ENCODE measurements at places on chromosomes 6 and 20.
A peak's percentile ranks its signal among the peaks of the same experiment; 100 is the strongest.

DNA sequence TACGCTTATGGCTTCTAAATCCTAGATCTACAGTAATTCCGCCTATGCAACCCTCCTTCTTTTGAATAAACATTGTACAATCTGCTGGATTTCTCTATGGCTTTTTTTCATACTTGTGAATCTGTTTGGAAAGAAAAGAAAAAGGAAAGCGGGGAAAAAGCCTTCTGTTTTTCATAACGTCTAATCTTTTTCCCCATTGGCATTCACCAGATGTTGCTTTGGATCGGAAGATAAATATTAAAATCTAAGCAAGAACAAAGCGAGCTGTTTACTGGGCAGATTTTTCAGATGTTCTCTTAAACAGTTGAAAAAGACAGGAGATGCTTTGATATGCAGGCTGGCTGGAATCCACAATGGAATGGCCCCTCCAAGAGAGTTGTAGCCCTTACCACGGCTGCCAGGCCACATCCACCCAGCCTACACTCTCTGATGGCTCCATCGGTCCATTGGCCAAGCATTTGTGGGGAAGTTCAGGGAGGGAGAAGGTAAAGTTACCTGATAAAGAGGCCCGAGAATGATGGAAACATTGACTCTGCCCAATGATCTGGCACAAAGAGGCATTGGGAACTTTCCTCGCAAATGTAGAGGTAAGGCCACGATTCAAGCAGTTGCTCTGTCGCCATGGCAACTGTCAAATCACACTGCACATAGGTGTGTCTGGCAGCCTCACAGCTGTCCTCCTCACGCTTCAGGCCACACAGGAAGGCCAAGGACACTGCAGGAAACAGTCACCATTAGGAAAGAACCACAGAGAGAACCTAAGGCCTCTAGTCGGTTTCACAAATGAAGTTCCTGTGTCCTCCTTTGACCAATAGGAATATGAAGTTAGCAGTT, 70.3 kb downstream of the PKHD1 start:
- DNase-seq: no peak

DNA sequence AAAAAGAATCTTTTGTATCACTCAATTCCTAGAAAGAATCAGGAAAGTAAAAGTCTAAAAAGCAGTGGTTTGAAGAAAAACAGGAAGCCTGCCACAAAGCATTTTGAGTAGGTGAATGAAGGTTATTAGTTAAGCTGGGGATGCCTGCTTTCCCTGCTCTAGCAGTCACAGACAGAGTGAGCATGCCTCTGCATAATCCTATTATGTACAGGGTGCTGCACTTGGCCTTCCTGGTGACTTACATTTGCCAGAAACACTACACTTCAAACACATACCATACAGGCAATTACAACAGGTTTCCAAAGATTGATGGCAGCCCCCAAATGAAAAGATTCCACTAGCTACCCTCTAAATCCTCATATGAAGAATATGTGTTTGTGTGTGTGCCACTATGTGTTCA, 130.8 kb downstream of the TPBG start:
- DNase-seq: no peak

- peak; percentile 28 for DNase-seq
These were observed 100.7 kb upstream of the STMND1 start for GRCh38 chr6:17001188-17001587.

GRCh38 chr20:59789686-59790085, 143.8 kb downstream of the SYCP2 start:
- DNase-seq: no peak

- DNase-seq: peak; percentile 18
These were observed 37.4 kb downstream of the GNAS start for GRCh38 chr20:58889798-58890517.

GRCh38 chr6:139828751-139829519, 454.5 kb upstream of the CITED2 start:
- DNase-seq: no peak

- DNase-seq: no peak
These were observed 93.3 kb downstream of the KCNQ5 start for GRCh38 chr6:72715119-72715518.

- DNase-seq: peak; percentile 49
These were observed 291.0 kb upstream of the PLCB4 start for GRCh38 chr20:8777911-8778310.

DNA sequence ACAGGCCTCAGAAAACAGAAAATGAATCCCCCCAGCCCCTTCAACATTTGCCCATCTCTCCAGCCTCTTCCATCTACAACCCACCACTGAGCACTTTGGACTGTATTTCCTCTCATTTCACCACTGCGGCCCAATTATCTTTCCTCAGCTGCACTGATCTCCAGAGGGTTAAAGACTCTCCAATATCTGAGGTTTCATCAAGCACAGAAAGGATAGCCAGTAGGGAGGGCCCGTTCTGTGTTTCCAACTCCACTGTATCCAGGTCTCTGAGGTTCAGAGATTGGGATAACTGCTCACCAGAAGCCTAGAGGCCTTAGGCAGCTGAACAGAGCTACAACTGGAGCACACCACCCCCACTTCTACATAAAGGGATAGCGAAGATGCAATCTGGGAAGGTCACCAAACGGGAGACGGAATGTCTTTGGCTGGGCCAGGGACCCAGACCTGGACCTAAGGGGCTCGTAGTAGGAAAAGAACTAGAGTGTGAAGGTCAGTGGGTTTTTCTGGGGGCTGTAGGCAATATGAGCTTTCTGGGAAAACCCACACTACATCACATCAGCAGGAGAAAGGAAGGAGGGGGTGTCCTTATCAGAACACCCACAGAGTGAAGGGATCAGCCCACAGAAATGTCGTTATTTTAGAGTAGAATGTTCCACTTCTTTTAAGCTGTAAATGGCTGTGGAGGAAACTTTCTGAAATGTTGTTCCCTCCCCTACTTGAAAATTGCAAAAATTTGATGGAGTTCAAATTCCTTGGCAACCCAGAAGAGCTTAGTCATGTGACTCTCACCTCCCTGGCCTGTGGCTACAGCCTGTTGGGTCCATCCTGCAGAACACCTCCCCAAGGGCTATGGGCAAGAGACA, 7.3 kb downstream of the KCNK5 start:
- no peak for DNase-seq

DNA sequence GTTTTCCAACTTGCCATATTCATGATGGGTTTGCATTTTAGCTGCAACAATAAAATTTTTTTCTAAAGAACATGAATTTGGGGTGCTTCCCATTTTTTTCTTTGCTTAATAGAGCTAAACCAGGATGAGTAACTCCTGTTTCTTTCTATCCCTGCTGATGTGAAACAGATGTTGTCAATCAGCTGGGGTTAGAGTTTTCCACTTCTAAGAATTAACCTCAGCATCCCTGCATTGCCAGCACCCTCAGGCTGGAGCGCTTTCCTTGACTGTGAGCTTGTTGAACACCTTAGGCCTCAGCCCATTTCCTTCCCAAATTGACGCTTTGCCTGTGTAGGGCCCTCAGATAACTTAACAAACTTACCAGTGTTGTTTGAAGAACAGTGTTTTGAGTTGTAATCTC, 74.5 kb downstream of the PTPN1 start:
- DNase-seq: no peak

- peak; percentile 68 for DNase-seq
These were observed 4.5 kb downstream of the HIVEP2 start for GRCh38 chr6:142940487-142940886.

DNA sequence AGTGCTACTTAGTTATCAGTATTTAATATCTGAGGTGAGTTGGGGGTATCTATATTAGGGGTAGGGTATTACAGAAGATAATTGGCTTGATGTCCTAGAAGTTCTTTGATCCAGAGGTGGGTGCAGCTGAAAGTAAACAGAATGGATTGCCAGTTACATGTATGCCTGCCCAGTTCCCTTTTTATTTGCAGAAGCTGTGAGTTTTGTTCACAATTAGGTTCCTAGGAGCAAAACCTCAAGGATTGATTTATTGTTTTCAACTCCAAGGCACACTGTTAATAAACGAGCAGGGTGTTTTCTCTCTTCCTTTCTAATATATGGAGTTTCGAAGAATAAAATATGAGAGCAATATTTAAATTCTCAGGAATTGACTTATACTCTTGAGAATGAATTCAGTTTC, 129.0 kb downstream of the SULF2 start:
- no peak for DNase-seq

GRCh38 chr6:29769336-29769735, 46.1 kb downstream of the HLA-F start:
- no peak for DNase-seq

DNA sequence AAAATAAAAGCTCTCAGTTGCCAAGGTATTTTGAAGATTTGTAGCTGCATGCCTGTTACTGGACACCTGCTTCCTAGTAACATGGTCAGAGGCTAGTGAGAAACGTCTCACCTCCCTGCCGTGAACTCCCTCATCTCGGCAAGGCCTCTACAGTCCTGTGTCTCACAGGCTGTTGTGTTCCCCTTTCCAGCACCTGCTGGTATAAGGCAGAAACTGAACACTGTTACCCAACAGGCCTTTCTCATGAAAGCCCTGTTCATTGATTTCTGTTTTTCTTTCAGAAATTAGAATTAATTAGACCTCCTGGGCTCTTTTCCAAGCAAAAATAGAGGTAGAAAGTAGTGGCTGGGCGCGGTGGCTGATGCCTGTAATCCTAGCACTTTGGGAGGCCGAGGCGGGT, 17.6 kb upstream of the SRSF3 start:
- DNase-seq: no peak

DNA sequence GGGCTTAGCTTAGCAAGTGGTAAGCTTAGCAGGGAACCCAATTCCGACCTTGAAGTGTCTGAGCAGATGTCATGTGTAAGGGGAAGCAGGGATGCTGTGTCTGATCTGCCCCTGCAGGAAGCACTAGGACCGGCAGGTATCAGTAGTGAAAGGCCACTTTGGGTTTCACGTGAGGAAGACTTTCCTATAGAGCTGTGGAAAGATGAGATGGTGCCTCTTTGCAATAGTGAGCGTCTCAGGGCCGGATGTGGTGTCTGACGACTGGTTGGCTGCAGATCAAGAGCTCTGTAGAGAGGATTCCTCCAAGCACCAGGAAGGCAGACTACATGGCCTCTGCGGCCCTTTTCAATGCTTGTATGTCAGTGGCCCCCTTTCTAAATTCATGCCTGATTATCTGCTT, 98.3 kb downstream of the TIAM2 start:
- DNase-seq: no peak

- peak; percentile 67 for DNase-seq
These were observed 96.9 kb downstream of the FAM120B start for GRCh38 chr6:170403451-170403850.

GRCh38 chr6:152648105-152648504, 10.9 kb upstream of the SYNE1 start:
- DNase-seq: no peak

DNA sequence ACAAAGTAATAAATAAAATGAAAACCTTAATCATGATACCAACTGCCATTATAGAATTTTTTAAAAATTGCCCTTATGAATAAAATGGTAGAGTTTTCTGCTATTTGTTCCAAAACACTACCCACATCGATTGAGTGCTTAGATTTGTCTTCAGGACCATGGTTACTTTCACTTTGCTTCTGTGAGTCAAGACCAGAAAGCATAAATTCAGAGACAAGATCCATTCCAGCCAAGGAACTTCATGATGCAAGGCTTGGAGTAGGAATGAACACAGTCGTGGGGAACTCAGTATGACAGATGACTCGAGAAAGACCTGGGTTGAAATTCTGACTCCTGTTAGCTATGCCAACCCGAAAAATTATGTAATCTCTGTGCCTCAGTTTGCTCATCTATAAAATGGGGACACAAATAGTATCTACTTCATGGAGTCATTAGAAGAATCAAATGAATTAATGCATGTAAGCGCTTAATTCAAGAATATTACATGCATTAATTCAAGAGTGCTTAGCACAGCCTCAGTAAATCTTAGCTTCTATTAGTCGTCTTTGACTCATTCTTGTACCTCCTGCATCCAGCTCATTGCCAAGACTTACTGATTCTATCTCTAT, 72.5 kb upstream of the MYLIP start:
- peak; percentile 22 for DNase-seq

DNA sequence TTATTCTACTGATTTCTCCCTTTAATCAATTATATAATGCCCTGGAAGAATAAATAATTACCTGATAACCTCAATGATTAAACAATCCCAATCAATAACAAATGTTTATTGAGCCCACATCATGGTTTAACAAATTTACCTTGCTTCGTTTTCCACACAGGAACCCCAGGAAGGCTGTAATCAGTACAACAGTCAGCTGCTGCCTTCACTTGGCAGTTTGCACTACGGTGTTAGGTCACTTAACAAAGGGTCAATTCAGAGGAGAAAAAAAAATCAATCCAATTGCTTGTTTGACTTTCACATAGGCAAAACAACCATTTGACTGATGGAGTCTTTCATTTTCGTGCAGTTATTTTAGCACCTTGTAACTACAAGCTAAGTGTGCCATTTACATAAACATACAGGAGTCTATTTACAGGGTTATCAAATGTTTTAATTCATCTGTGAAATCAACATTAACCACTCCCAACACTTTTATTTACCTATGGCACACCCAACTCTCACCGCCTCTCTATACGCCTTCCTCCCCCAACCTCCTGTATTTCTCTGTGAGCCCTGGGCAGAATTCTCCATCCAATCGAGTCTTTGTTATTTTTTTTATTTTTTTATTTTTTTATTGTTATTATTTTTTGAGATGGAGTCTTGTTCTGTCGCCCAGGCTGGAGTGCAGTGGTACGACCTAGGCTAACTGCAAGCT, 140.4 kb upstream of the TAB2 start:
- no peak for DNase-seq

- peak; percentile 71 for DNase-seq
These were observed 6.0 kb upstream of the PTK7 start for GRCh38 chr6:43070028-43070632.

DNA sequence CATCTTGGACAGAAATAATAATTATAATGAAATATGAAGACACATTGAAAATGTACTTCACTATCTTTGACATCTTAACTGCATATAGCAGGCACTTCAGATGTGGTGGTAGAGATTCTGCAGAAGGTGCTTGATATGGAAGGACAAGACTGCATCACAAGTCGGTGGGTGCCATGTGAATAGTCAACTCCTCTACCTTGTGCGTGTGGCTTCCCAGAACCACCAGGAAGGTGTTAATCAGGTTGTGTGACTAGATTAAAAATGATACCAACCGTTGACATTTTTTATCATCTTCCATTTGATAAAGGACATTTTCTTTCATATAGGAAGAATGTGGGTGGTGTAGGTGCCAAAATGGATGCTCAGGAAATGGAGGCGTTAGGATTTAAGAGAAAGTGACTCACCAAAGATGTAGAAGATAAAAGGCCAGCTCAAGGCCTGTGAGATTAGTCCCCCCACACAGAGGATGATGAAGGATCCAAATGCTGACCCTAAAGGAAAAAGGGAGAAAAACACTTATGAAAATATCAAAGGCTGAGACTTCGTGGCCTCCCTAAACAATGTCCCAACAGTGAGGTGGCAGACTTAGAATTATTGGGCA, 12.3 kb downstream of the SLC17A2 start:
- no peak for DNase-seq

- no peak for DNase-seq
These were observed 30.9 kb upstream of the RIMS1 start for GRCh38 chr6:71855406-71855805.

DNA sequence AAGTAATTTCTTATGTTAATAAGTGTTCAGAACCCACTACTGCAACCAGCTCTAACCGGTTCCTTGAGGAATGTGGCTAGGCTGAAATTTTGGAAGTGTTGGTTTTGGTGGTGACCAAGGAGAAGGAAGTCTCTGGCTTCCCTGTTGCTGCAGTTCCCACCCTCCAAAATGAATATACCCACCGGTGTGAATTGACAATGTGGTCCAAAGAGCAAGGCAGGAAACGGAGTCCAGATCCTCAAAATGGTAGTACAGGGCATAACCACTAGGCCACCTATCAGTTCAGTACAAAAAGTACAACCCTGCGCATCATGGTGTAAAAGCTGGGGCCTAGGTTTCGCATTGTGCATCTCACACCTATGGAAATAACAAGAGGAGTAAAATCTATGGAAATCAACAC, 2.8 kb downstream of the ADNP start:
- DNase-seq: no peak
